ENCODE measurements at places on chromosomes 12 and 14.
A peak's percentile ranks its signal among the peaks of the same experiment; 100 is the strongest.

DNA sequence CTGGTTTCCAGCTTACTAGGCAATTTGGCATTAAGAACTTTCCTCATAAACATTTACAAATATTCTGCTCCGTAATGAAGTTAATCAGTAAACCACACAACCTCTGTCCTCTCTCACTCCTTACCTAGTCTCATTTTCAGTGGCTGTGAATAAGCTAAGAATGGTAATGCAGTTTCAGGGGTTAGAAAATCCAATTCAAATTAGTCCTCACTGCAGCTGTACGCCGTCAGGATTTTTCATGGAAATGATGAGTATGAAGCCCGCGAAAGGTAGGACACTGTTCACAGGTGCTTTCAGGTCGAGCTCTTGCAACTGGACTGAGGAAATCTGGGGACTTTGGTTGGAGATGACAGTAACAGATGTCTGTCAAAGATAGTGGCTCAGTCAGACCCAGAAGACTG lies 29.6 kb downstream of the NR1H4 start:
- H3K4me3 ChIP-seq, result no peak overlapping the region
- no peaks in the 10 kb centered on the region for H3K4me1 ChIP-seq

DNA sequence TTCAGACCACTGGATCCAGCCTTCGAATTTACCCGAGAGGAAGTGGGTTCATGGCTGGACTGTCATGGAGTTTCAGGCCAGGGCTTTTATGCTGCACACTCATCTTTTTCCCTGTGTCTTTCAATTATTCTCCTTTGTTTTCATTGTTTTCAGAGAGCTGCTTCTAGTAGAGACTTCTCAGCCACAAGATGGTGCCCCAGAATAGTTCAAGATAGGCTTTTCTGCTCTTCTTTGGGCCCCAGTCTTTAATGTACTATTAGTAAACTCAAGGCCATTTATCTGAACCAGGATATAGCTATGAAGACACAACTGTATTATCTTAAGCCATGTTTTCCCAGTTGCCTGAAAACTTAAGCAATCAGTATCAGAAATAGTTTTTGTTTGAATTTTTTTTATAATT lies 30.4 kb upstream of the PSMA6 start:
- no peak overlapping the region for H3K27ac ChIP-seq
- no peaks in the 10 kb centered on the region for H3K36me3 ChIP-seq
- no peak overlapping the region for H3K4me3 ChIP-seq
- no peaks in the 10 kb centered on the region for H3K27me3 ChIP-seq
- DNase-seq, result no peak

GRCh38 chr14:95228240-95228639 lies 70.9 kb upstream of the DICER1 start:
- no peaks in the 10 kb centered on the region for H3K27me3 ChIP-seq
- no peak overlapping the region for H3K4me3 ChIP-seq
- DNase-seq, result no peak
- H3K27ac ChIP-seq, result no peak overlapping the region
- H3K4me1 ChIP-seq, result peaks cover 20% of the 10 kb centered on the region

GRCh38 chr14:101563654-101564443 lies 2.6 kb downstream of the DIO3 start:
- no peaks in the 10 kb centered on the region for H3K36me3 ChIP-seq
- DNase-seq, result no peak
- no peaks in the 10 kb centered on the region for H3K27me3 ChIP-seq
- peaks cover 26% of the 10 kb centered on the region for H3K4me1 ChIP-seq

DNA sequence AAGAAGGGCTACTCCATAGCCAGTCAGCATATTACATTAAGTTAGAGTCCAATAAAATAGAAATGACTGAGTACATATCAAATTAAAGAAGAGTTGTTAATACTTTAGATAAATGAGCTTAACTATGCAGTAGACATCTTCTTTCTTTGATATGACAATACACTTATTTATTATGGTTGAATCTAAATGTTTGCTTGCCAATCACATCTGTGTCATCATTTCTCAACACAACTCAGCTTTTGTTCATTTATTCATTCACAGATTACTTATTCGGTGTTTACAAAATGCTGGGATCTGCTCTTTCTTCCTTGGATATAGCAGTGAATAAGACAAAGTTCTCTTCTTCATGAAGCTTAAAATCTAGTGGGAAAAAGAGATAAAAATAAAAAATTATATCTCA lies 614.6 kb upstream of the ATP2B1 start:
- no peaks in the 10 kb centered on the region for H3K27me3 ChIP-seq
- no peaks in the 10 kb centered on the region for H3K36me3 ChIP-seq
- no peaks in the 10 kb centered on the region for H3K4me1 ChIP-seq
- H3K4me3 ChIP-seq, result no peak overlapping the region

DNA sequence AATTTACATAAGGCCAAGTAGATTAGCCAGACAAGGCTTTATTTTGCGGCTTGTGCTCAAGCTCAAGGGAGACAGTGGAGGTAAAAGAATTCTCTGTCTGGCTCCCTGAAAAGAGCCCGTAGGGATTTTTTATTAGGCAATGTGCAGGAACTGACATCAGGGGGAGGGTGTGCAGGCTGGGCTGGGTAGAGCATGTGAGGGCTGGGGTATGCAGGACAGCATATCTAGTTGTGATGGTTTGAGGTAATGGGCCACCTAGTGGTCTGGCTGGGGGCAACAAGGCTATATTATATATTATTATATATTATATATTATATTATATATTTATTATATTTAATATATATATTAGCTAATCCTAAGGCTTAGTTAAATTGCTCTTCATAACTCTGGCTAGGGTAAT lies 102.1 kb downstream of the TMEM117 start:
- DNase-seq, result no peak
- H3K4me1 ChIP-seq, result no peaks in the 10 kb centered on the region
- no peaks in the 10 kb centered on the region for H3K36me3 ChIP-seq
- H3K27me3 ChIP-seq, result no peaks in the 10 kb centered on the region

- no peaks in the 10 kb centered on the region for H3K36me3 ChIP-seq
- no peak for DNase-seq
- H3K27me3 ChIP-seq, result peaks cover 18% of the 10 kb centered on the region
- peaks cover 45% of the 10 kb centered on the region for H3K4me1 ChIP-seq
Measured at GRCh38 chr12:124298685-124299410, 4.0 kb downstream of the RFLNA start.

DNA sequence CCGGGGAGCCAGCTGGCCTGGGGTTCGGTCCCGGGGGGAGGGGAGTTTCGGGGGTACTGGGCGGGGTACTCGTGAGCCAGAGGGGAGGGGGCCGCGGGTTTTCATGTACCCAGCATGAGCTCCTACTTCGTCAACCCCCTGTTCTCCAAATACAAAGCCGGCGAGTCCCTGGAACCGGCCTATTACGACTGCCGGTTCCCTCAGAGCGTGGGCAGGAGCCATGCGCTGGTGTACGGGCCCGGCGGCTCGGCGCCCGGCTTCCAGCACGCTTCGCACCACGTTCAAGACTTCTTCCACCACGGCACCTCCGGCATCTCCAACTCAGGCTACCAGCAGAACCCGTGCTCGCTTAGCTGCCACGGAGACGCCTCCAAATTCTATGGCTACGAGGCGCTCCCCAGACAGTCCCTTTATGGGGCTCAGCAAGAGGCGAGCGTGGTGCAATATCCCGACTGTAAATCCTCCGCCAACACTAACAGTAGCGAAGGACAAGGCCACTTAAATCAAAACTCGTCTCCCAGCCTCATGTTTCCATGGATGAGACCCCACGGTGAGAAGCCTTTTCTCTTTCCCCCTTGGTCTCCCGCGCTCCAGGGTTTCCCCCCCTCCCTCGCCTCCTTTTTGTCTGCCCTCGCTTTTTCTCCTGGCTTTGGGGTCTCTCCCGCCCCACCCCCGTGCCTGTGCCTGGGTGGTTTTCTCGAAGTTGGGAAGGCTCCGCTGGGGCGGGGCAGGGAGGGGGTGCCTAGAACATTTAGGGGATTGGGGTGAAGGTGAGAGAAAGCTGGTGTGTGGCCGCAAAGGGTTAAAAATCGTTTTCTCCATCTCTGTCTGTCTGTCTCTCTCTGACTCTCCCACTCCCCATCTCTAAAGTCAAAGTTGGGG lies 627 bp downstream of the HOXC8 start:
- no peaks in the 10 kb centered on the region for H3K27me3 ChIP-seq
- no peak for DNase-seq
- peak overlapping the region; percentile 59 for H3K4me3 ChIP-seq
- no peaks in the 10 kb centered on the region for H3K36me3 ChIP-seq

DNA sequence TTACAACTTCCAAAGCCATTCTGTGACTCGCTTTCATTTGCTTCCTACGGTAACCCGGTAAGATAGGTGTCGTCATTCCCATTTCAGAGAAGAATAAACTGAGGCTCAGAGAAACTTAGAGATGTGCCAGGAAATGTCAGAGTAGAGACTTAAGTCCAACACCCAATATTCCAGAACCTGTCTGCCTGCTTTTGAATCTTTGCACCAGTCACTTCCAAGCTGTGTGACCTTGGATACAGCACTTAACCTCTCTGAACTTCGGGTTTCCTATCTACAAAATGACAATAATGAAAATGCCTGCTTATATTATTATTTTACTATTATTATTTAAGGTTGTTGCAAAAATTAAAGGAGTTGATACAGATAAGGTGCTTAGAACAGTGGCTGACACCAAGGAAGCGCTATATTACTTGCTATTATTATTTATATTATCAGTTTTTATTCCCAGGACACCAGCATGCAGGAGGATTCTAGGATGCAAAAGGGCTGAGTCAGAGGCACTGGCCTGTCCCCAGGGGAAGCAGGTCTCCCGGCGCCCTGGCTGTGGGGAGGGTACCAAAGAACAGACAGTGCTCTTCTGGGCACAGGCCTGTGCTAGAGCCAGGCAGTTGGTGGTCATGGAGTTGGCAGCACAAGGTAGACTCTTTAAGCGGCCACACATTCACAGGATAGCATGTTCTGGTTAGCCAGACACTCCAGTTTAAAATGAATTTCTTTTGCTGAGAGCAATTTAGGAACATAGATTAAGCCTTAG lies 5.4 kb downstream of the HSPB8 start:
- H3K4me3 ChIP-seq, result no peak overlapping the region
- no peaks in the 10 kb centered on the region for H3K27me3 ChIP-seq
- peak overlapping the region; percentile 61 for H3K27ac ChIP-seq
- H3K36me3 ChIP-seq, result no peaks in the 10 kb centered on the region
- no peaks in the 10 kb centered on the region for H3K4me1 ChIP-seq
- DNase-seq, result no peak

DNA sequence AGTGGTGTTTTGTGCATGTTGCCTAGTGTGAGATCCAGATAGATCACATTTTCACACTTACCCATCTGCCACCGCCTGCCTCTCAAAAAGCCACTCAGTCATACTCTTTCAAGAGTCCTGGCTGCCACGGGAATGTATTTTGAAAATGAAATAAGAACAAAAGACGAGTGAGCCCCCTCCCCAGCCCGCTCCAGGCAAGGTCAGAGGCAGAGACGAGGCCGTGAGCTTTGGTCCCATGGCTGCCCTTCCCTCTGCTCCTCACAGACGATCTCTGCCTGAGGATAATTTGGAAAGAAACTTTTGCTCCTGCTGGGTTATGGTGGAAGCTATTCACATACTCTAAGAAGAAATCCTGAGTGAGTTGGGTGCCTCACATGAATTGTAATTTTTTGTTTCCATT lies 924.3 kb downstream of the BCL11B start:
- no peaks in the 10 kb centered on the region for H3K4me1 ChIP-seq
- no peak overlapping the region for H3K27ac ChIP-seq
- no peaks in the 10 kb centered on the region for H3K27me3 ChIP-seq
- no peak overlapping the region for H3K4me3 ChIP-seq

GRCh38 chr12:129863938-129864337 lies 39.9 kb downstream of the TMEM132D start:
- H3K36me3 ChIP-seq, result no peaks in the 10 kb centered on the region
- no peak overlapping the region for H3K4me3 ChIP-seq
- H3K4me1 ChIP-seq, result no peaks in the 10 kb centered on the region
- H3K27me3 ChIP-seq, result no peaks in the 10 kb centered on the region
- DNase-seq, result no peak
- no peak overlapping the region for H3K27ac ChIP-seq

DNA sequence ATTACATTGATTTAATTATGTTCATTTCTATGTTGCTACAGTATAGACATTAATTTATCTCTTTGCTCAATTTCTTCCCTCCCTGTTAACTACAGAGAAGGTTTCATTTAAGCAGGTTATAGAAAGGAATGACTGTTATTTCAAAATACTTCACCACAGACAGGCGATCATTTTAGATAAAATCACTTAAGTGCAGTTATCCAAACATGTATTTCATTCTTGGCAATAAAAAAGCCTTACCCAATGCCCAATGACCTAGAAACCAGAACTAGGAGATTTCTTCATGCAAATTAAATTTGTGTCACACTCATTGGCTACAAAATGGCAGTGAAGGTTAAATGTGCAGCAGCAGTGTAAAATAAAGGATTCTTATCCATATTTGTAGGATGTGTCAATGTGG lies 266.4 kb downstream of the KCNH5 start:
- no peaks in the 10 kb centered on the region for H3K4me1 ChIP-seq
- no peak overlapping the region for H3K27ac ChIP-seq
- no peaks in the 10 kb centered on the region for H3K27me3 ChIP-seq
- no peak overlapping the region for H3K4me3 ChIP-seq
- no peak for DNase-seq
- H3K36me3 ChIP-seq, result no peaks in the 10 kb centered on the region

DNA sequence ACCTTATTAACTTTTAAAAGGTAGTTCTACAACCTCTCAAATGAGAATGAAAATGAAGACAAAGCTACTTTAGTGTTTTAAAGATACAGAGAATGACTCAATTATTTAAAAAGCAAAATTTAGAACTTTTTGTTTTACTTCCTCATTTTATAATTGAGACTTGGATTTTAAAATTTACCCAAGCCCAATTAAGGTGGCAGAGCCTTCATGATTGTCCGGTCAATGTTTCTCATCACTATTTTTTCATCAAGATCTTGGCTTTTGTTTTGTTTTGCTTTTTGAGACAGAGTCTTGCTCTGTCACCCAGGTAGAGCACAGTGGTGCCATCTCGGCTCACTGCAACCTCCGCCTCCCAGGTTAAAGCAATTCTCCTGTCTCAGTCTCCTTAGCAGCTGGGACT lies 32.7 kb downstream of the PPP4R3A start:
- no peak for DNase-seq
- no peaks in the 10 kb centered on the region for H3K4me1 ChIP-seq
- H3K4me3 ChIP-seq, result no peak overlapping the region
- H3K27ac ChIP-seq, result no peak overlapping the region
- H3K36me3 ChIP-seq, result peaks cover 43% of the 10 kb centered on the region

DNA sequence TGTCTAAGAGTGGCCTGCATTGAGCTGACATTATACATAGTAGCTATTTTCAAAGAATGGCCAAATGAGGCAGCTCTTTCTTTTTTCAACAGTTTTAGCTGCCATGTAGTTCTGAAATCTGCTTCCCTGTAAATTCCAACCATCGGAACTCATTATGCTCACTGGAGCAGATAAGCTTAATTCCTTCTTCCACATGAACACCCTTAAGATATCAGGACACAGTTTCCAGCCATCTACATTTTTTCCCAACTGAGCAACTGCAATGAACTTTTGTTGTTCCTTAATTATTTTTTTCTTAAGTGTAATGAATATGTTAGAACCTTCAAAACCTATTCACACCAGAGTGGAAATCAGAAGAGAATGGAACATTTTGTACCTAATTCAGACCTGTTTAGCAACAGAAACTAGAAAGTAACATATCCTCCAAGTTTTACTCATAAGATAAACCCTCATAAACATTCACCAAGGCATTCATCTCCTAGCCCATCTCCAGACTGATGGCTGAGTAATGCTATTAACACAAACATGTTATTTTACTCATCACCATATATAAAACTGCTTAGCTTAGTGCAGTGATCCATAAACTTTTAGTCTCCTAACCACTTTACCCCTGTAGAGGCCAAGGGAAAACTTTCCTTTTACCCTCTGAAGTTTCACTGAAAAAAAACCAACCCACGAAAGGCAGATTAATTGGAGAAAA lies 296.1 kb upstream of the SYT1 start:
- no peak overlapping the region for H3K27ac ChIP-seq
- H3K36me3 ChIP-seq, result no peaks in the 10 kb centered on the region
- H3K4me1 ChIP-seq, result no peaks in the 10 kb centered on the region
- H3K27me3 ChIP-seq, result no peaks in the 10 kb centered on the region
- no peak for DNase-seq
- no peak overlapping the region for H3K4me3 ChIP-seq

Measured in tibial nerve (tissue), 4 donors.